Lung (tissue), 17 donors: ENCODE measurements at places on chromosomes 3 and 15. TPM values are rescaled to one million over a fixed set of nuclear protein-coding genes. Genes with fewer than 3 reads are reported as not detected.
A peak's percentile ranks its signal among the peaks of the same experiment; 100 is the strongest.

The TLR9 gene
- total RNA-seq = 1.1 TPM

The LIPC gene
- 0.57 TPM for total RNA-seq

DNA sequence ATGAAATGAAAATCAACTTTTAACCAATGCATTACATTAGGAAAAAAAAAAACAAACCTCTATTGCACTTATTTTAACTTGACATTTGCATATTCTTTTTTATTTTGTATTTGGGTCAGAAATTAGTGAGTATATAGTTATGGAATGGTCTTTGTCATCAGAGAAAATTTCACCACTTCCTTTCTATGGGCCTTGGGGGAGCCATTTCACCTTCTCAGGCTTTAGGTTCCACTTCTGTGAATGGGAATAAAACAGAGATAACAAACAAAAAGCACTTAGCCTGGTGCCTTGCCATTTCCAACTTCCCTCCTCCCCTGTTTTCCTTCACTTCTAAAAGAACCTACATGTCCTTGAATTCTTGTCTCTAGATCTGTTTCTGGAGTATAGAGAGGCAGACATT, 168.0 kb upstream of the STT3B start:
- DNase-seq = no peak
- no peak overlapping the region for H3K27ac ChIP-seq
- no peak overlapping the region for H3K4me3 ChIP-seq
- no peaks in the 10 kb centered on the region for H3K27me3 ChIP-seq
- peaks cover under 1% of the 10 kb centered on the region for H3K4me1 ChIP-seq

DNA sequence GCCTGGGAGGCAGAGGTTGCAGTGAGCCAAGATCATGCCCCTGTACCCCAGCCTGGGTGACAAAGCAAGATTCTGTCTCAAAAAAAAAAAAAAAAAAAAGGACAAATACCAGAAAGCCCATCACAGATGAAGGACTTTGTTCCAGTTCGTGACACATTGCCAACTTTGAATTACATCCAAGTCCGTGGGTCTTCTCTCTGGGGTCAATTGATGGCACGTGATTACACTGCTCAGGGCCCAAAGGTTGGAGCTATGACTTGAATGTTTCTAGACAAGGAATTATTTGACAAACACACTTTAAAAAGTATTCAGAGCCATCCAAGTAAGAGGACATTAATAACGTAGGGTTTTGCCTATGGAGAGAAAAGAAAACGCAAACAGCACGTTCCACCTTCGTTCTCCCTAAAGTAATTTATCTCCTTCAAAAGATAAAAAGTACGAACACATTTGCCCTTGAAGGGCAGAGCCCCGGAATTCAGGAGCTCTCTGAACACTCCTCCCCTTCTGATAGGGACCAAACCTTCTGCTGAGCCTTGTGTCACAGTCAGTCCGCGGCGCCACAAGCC, 31.3 kb upstream of the ST3GAL6 start:
- peak overlapping the region; percentile 76 for H3K27ac ChIP-seq
- DNase-seq = no peak
- peaks cover 9% of the 10 kb centered on the region for H3K4me1 ChIP-seq
- peak overlapping the region; percentile 74 for H3K4me3 ChIP-seq
- no peaks in the 10 kb centered on the region for H3K27me3 ChIP-seq

GRCh38 chr15:35191783-35192182, 106.7 kb upstream of the NANOGP8 start:
- no peaks in the 10 kb centered on the region for H3K36me3 ChIP-seq
- DNase-seq = no peak
- H3K4me1 ChIP-seq = no peaks in the 10 kb centered on the region
- no peaks in the 10 kb centered on the region for H3K27me3 ChIP-seq

DNA sequence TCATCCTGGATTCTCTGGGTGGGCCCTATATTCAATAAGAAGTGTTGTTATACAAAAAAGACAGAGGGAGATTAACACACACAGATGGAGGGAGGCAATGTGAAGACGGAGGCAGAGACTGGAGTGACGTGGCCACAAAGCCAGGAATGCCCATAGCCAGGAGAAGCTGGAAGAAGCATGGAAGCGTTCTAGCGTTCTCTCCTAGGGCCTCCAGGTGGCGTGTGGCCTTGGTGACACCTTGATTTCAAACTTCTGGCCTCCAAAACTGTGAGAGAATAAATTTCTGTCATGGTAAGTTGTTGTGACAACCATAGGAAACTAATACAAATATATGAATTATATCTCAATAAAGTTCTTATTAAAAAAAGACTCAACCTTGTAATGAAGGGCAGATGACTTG, 21.3 kb downstream of the THBS1 start:
- no peaks in the 10 kb centered on the region for H3K27me3 ChIP-seq
- no peak for DNase-seq
- H3K27ac ChIP-seq = no peak overlapping the region
- H3K4me1 ChIP-seq = no peaks in the 10 kb centered on the region

GRCh38 chr3:71528816-71529215, 54.7 kb downstream of the FOXP1 start:
- H3K27ac ChIP-seq = no peak overlapping the region
- no peaks in the 10 kb centered on the region for H3K27me3 ChIP-seq
- no peak overlapping the region for H3K4me3 ChIP-seq
- peaks cover 2% of the 10 kb centered on the region for H3K36me3 ChIP-seq
- no peak for DNase-seq
- H3K4me1 ChIP-seq = peaks cover 4% of the 10 kb centered on the region
